Activated CD8-positive, alpha-beta memory T cell treated with anti-CD3 and anti-CD28 coated beads, Interleukin-2, amount 50 U/mL, for 4 hours (primary cell): ENCODE measurements at places on chromosomes 4 and X.

DNA sequence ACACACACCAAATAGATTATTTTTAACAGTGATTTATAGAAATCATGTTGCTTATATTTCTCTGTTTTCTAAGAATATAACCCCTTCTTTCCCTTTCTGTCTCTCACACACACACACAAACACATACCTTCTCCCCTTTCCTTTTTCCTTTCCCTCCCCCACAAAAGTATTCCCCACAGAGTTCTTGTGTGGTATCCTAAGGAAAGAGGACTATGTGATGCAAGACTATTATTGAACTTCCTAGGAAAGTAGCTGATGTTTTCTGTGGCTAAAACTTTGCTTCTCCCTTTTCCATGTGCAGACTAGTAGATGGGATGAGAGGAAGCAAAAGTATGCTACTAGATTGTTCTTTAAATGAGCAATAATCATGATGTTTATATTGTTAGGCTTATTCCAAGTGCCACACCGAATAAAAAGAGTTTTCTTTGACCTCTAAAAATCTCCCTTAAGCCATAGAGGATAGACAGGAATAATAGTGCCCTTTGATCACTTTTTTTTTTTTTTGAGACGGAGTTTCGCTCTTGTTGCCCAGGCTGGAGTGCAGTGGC lies 38.7 kb downstream of the CPEB2 start:
- DNase-seq, result no peak

- DNase-seq, result no peak
Measured at GRCh38 chr4:95761871-95762270, 78.0 kb upstream of the PDHA2 start.

- DNase-seq, result no peak
Measured at GRCh38 chr4:122815248-122815647, 11.4 kb upstream of the FGF2 start.

DNA sequence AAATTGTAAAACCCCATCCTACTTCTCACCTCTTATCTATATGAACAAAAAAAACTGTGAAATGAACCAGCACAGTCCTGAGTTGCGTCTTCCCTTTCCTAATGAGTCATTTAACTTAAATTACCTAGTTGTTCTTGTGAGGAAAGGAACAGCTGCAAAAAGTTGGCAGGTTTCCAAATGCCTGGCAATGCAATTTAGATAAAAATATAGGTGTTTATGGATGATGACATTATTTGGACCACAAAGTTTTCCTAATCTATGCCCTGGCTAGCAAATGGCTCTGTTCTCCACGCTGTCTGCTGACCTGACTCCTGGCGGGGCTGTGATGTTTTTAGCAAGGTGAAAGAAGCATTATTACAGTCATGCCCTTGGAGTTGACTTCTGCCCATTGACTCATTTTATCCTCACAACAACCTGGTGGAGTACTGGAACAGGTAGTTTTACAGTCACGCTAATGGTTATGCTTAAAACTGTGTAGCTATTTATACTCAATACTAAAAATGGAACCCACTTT lies 29.8 kb upstream of the RELL1 start:
- no peak for DNase-seq

DNA sequence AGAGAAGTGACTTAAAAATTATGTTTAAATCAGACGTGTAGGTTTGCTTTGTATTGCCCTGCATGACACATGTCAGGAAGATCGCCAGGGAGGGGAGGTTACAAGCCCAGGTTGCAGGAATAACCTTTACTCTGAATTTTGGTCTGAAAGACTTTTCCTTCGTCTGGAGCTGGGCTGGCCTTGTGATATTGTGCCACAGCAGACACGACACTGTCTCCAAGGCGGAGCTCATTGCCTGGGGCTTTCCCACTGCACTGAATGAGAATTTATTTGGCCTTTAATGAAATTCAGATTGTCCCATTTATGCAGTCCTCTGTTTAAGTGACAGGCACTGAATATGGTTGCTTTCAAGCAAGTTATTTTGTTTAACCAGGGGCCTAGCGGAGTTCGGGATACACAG lies 45.1 kb downstream of the RHOH start:
- DNase-seq, result peak; percentile 59

- no peak for DNase-seq
Measured at GRCh38 chr4:189261475-189261874, 679.2 kb upstream of the FRG1 start.

GRCh38 chr4:123364906-123365305 lies 31.7 kb upstream of the SPRY1 start:
- DNase-seq, result no peak

DNA sequence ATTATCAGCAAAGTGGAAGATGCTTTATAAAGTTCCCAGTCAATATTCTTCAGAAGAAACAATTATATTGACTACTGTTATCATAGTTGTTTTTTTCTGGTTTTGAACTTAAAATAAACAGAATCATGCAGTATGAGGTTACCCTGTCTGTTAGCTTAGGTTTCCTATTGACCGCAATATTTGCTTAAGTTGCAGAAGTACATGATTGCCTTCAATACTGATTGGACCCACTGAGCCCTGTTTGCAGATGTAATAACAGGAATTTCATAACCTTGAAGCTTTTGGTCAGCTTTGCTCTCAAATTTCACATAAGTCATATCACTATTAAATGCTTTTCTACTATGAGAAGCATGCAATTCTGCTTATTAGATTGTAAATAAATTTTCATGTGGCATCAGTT lies 229.1 kb upstream of the FSTL5 start:
- DNase-seq, result no peak

- DNase-seq, result no peak
Measured at GRCh38 chr4:122810669-122811068, 16.0 kb upstream of the FGF2 start.

DNA sequence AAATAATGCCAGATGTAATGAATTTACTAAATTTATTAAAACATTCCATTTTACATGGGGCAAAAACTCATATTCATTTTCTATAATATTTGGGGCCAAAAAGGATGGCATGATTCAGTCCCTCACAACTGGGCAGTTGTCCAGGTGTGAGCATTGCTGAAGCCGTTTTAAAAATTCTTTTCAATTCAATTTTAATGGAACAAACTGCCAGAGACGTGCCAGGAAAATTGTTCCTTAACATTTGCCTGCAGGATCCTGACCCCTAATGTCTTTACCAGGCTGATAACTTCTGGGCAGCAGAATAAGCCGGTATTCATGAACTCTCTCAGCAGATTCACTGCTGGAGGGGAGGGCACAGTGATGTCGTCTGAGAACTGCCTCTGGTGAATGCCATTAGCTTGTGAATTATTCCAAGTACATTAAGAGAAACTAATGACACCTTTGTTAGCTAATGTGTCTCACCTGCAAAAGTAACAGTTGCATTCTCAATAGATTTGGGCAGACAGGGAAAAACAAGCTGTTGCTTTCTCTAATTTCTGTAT lies 1445.1 kb upstream of the TENM3 start:
- DNase-seq, result no peak

DNA sequence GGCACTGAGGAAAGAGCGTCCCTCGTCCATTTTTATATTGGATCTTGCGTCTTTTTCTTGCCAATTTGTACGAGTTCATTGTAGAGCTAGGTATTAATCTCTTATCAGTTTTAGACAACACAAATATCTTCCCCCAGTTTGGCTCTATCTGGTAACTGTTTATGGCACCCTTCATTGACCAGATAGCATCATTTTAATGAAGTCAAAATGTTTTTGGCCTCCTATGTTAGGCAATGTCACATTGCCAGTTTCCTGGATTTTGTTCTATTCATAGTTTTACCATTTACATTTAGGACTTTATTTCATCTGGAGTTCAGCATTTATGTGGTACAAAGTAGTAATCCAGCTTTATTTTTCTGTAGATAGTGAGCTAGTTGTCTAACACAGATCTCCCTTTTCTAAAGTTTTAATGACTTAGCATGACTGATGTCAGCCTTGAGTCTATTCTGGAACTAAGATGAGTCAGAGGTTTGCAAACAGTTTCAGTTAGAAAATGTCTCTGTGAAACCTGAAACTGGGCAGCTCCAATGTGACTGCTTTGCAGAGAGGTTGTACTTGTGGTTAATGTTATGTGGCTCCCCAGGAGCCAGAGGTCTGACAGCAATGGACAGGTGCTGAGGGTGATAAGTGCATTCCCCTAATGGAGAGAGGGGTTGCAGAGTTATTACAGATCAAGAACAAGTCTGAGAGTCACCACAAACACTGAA lies 5.3 kb upstream of the STBD1 start:
- no peak for DNase-seq

- no peak for DNase-seq
Measured at GRCh38 chrX:150933945-150934350, 35.5 kb upstream of the CD99L2 start.

GRCh38 chr4:118941149-118941548 lies 52.5 kb downstream of the SYNPO2 start:
- DNase-seq, result no peak

GRCh38 chrX:153340111-153340510 lies 6.2 kb downstream of the ZNF275 start:
- DNase-seq, result no peak

GRCh38 chrX:38970074-38970473 lies 168.8 kb downstream of the MID1IP1 start:
- DNase-seq, result no peak

GRCh38 chrX:106302304-106302703 lies 134.2 kb downstream of the PWWP3B start:
- no peak for DNase-seq

GRCh38 chrX:112651766-112652165 lies 28.0 kb downstream of the LHFPL1 start:
- DNase-seq, result no peak

DNA sequence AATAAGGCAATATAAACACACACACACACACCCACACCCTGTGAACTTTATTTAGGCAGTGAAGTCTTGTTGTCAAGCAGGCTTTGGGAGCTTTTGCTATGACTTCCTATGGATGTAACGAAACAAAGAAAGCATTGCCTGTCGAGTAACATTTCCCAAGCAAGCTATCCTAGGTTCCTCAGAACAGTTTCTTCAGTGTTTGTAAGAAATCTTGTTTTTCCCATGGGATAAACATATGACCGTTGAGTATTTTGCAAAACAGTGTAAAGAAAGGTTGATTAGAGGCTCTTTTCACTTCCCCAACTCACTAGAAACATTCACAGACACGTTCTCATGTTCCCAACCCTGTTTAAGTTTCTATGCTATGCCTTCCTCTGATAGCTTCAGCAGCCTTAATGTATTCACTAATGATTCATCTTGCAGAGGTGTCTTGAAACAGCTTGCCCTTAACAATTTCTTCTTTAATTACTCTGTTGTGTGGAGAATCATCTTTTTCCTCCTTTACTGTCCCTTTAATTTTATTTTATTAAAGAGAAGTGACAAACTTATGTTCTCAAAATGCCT lies 1947.1 kb upstream of the TENM3 start:
- DNase-seq, result no peak

GRCh38 chr4:8818063-8818881 lies 53.4 kb downstream of the HMX1 start:
- no peak for DNase-seq

DNA sequence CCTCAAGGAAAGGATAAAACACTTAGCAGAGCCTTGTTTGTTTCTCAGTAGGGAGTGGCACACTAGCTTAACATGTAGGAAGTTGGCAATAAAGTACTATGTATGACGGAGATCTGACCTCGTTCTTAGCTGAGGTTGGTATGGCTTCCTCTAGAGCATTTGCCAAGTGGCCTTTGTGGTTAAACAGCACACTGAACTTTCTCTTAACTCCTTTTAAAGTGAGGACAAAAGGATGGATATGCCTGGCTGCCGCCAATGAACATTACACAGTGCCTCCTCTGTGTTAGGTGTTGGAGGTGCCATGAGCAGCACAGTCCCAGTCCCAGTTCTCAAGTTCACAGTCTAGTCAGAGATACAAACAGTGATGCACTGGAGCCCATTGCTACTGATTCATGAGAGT lies 54.4 kb downstream of the VGLL1 start:
- no peak for DNase-seq

- DNase-seq, result no peak
Measured at GRCh38 chrX:124274438-124275181, 57.9 kb upstream of the TEX13D start.

DNA sequence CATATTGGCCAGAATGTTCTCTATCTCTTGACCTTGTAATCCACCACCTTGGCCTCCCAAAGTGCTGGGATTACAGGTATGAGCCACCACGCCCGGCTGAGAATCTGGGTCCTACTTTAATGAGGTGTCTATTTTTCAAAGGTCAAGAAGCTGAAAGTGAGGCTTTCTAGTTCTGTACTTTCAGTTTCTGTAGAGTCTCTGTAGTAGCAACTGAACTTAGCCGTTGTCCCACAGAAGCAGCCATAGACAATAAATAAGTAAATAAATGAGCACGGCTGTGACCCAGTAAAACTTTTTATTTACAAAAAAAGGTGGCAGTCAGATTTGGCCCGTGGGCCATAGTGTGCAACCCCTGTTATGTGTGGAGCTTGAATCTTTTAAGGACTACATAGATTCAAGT lies 92.0 kb downstream of the FNIP2 start:
- no peak for DNase-seq

- no peak for DNase-seq
Measured at GRCh38 chrX:7787714-7788113, 55.3 kb upstream of the VCX start.

GRCh38 chr4:161256172-161256571 lies 907.6 kb downstream of the FSTL5 start:
- DNase-seq, result no peak

DNA sequence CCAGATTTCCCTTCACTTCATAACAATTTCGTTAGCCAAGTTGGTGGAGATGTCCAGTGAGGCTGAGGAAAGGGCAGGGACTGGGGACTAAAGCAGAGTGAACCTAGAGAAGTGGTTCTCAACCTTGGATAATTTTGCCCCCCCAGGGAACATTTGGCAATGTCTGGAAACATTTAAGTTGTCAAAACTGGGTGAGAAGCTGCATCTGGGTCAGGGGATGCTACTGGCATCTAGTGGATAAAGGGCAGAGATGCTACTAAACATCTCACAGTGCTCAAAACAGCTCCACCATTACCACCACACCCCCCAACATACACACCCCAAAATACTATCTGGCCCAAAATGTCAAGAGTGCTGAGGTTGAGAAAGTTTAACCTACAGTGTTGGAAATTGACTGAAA lies 32.0 kb upstream of the FGF16 start:
- no peak for DNase-seq

GRCh38 chrX:119885554-119886428 lies 9.9 kb upstream of the AKAP14 start:
- no peak for DNase-seq
